ENCODE measurements at places on chromosomes 1 and 21.

- DNase-seq: no peak
Observed at GRCh38 chr1:244414543-244414942, 37.2 kb downstream of the ADSS2 start.

DNA sequence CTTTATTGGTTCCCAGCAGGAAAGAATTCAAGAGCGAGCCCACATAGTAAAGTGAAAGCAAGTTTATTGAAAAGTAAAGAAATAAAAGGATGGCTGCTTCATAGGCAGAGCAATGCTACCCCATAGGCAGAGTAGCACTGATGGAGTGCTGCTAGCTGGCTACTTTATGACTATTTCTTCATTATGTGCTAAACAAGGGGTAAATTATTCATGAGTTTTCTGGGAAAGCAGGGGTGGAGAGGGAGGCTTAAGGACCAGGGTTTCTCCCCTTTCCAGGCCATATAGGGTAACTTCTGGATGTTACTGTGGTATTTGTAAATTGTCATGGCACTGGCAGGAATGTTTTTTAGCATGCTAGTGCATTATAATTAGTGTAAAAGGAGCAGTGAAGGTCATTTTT lies 1271.4 kb downstream of the KCNT2 start:
- DNase-seq: no peak

- no peak for DNase-seq
Observed at GRCh38 chr1:55250399-55251075, 35.4 kb upstream of the USP24 start.

DNA sequence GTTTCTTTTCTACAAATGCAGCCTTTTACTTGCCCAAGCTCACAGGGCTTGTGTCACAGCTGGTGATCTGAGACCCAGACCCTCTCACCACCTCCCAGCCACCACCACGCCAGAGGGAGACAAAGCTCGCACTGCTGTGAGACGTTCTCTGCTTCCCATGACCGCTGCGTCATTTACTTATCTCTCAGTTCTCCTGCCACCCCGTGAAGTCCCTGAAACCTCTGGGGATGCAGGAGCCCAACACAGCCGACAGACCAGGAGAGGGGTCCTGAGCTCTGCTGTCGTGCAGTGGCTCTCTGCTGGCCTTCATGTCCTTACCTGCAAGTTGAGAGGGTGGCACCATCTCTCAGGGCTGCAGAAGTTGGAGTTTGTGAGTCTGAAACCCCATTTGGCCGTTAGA lies 77.7 kb downstream of the SLC16A1 start:
- DNase-seq: no peak

- DNase-seq: no peak
Observed at GRCh38 chr1:172941945-172942344, 108.8 kb downstream of the TNFSF18 start.

DNA sequence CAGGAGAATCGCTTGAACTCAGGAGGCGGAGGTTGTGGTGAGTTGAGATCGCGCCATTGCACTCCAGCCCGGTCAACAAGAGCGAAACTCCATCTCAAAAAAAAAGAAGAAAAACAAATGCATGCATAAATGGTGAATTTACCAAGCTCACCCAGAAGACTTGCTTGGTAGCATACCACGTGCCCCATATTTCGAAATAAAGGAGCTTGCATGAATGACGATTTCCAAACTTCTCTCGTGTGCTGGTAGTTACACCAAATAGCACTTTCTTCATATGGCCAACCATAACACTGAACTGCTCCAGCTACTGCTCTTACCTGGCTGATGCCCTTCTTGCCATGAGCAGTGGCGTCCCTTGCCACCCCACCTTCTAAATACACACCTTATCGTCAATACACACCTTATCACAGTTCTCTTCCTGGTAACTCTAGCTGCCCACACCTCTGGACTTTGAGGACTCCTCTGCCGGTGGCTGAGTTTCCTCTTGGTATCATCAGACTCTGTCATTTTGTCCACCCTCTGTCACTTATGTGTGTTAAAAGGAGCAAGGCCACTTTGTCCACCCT lies 2.8 kb downstream of the DOP1B start:
- peak; percentile 89 for DNase-seq

DNA sequence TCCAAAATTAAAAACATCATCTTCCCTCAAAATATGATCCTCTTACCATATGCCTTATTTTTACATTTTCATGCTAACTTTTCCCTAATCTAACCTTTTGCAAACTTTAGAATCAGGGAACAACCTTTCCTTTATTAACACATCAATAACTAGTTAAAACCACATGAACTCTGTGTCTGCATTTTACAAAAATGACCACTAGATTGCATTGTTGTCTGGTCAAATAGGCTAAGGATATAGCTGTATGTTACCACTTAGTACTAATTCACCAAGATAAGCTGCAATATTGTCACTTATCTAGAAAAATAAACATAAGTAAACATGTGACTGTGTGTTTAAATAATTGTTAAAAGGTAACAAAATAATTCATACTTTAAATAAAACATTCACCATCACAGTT lies 82.3 kb downstream of the DENND1B start:
- peak; percentile 34 for DNase-seq

DNA sequence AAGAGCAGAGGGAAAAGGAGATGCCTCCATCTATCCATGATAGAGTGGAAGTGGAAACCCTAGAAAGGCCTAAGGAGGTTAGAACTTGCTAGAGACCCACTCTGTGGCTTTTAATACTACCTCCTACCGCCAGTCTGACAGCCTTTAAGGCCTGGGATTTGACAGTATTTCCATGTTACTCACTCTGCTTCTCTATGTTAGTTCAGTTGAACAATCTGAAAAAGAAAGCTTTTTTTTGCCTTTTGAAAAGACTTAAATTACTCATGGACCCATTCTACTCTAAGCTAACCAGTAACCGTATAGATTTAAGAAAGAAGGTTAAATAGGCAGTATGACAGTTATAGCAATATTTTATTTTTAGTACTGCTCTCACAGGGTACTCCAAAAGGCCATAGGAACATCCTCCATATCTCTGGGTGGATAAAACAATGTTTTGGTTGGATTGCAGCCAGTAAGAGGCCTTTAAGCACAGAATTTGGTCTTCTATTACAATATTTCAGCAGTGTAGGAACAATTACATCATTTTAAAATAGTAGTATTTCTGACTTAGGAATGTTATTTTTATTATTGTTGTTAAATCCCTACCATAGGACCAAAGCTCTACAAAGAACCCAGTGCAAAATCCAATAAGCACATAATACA lies 15.9 kb upstream of the GPR25 start:
- DNase-seq: no peak

- no peak for DNase-seq
Observed at GRCh38 chr1:57910782-57911181, 486.9 kb upstream of the DAB1 start.

- no peak for DNase-seq
Observed at GRCh38 chr1:205446828-205447227, 9.0 kb downstream of the BLACAT1 start.

DNA sequence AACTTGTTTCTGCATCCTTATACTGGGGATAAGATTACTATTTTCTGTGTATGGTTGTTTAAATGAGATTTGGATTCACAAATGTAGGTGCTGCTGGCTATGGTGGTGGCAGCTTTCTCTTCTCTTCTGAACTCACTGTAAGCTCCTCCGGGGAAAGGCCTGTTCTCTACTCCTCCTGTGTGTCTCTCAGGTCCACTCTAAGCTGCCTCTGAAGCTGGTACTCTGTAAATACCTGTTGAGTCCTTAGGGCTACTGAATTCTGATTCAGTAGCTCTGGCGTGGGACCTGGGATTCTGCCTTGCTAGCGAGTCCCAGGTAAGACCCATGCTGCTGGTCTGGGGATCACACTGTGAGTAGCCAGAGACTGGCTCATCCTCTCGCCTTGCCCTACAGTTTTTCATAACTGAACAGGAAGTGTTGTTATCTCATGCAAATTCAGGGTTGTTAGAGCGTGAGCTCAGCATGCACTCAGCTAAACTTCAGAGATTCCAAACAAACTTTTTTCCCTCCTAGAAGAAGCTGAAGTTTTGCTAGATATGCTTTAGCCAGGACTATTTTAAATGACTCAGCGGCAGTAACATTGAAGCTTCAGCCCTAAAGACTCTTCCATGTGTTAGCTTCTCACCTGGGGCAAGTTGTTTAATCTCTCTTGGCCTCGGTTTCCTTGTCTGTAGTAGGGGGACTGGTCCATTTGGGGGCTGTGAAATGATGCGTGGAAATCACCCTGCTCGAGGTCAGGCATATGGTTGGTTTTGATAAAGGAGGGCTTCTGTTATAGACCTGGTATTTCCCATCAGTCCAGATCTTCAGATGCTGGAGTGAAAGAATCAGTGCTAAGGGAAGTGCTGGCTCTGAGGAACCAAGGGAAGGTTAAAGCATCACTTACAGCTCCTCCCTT lies 271.5 kb upstream of the TMEM51 start:
- DNase-seq: no peak

- DNase-seq: peak; percentile 80
Observed at GRCh38 chr1:28518745-28519341, 13.0 kb downstream of the RCC1 start.

GRCh38 chr1:168640836-168641235 lies 64.4 kb downstream of the XCL1 start:
- DNase-seq: no peak

- DNase-seq: no peak
Observed at GRCh38 chr1:115811140-115811828, 29.6 kb downstream of the NHLH2 start.

- DNase-seq: no peak
Observed at GRCh38 chr1:18278946-18279345, 171.3 kb downstream of the IGSF21 start.

DNA sequence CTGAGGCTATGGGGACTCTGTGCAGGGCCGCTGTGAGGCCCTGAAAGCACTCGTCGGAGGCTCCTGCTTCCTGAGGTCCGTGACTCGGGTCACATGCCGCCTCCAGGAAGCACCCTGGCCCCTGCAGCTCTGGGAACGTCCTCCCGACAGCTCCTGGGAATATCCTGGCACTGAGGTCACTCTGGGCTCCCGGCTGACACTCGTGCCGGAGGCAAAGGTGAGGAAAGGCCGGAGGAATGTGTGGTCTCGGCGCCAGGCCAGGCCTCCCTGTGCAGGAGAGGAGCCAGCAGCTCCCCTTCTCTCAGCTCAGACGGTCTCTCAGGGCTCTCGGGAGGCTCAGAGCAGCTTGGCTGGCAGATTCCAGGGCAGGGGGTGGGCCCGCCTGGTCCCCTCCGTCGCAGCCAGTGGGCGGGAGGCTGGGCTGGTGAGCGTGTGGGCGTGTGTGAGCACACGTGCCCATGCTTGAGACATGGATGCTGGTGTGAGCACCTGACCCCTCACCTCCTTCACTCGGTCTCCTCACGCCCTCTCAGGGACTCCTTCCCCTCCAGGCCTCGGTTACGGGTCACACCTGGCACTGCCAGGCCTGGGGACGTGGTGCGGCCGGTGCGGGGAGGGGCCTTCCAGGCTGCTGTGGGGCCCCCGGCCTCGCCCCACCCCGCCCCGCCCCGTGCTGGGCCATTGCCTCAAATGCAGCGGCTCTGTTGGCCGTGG lies 5.5 kb upstream of the RNF223 start:
- peak; percentile 74 for DNase-seq

DNA sequence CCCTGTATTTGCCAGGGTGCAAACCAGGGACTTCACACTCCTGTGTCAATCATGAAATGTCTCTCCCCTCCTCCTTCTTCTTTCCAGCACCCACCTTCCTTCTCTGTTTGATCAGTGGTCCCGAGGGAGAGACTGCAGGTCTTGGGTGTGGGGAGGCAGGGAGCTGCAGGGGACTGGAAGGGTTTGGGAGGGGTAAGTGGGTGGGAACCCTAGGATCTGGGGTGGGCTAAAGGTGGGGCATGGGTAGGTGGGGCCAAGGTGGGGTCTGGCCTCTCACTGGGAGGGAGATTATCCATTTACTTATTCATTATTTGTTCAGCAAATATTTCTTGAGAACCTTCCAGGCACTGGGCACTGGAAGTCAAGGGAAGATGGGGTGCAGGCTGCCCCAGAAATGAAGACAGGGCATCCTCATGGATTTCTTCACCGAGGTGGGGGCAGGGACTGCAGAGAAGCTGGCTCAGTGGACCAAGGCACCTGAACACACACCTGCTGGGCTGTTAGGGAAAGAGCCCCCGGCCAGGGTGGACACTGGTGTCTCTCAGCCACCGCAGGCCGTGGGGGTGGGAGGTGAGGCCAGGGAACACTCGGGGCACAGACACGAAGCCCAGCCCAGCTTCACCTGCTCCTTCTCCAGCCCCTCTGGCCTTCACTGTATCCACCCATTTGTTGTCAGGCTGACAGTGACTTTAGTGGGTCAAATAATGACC lies 193.9 kb upstream of the C1orf174 start:
- no peak for DNase-seq

GRCh38 chr1:11558871-11559590 lies 80.1 kb downstream of the DISP3 start:
- no peak for DNase-seq

GRCh38 chr1:103273106-103273505 lies 164.8 kb upstream of the COL11A1 start:
- no peak for DNase-seq

- no peak for DNase-seq
Observed at GRCh38 chr1:230157420-230158390, 90.7 kb downstream of the GALNT2 start.

- DNase-seq: peak; percentile 52
Observed at GRCh38 chr1:229229721-229230139, 41.2 kb upstream of the RAB4A start.

GRCh38 chr21:37742532-37742931 lies 173.7 kb downstream of the KCNJ6 start:
- no peak for DNase-seq

DNA sequence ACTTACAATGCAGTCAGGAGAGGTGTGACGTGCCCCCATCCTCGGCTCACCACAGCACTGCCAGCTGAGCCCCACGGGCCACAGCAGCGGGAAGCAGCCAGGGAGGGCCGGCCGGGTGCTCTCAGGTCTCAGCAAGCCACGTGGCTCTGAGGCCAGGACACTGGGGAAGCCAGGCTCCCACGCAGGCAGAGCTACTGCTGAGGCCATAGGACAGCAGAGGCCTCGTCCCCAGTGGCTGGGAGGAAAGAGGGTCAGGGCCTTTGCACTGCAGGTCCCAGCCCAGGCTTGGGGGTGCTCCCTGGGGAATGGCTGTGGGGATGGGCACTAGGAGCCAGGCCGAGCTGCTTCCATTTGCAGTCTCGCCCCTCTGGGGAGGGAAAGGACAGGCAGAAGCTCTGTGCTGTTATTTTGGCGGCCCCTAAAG lies 5.8 kb downstream of the LRRC47 start:
- DNase-seq: no peak

- no peak for DNase-seq
Observed at GRCh38 chr1:29800522-29800956, 564.2 kb downstream of the PTPRU start.

DNA sequence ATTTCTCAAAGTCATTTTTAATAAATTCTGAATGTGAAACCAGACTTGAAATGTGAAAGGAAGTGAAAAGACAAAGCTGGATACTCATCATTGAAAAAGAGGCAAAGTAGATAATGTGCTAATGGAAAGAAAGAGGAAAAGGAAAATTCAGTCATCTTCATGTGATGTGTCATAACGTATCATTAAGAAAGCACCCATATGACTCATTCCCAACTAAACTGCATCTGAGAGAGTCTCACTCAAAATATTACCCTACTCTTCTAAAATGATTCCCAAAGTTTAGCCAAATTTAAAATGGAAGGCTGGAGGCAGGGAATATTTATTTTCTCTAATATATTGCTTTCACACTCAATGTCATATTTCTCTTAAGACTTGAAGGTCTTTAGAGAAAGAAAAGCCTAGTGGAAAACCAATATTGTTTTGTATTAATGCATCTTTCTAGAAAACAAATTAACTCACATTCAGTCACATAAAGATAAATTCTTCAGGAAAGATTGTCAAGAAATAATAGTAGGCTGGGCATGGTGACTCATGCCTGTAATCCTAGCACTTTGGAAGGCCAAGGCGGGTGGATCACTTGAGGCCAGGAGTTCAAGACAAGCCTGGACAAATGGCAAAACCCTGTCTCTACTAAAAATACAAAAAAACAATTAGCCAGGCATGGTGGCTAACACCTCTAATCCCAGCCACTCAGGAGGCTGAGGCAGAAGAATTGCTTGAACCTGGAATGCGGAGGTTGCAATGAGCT lies 129.9 kb downstream of the SLC30A10 start:
- no peak for DNase-seq

Data from NB4 (cell line).